Sciatic nerve (tissue), 2 donors: ENCODE measurements at places on chromosomes 7 and 10. TPM values are rescaled to one million over a fixed set of nuclear protein-coding genes. Genes with fewer than 3 reads are reported as not detected.

CXCL12 gene
- total RNA-seq = 394 TPM

ADAM22 gene
- 8.5 TPM for total RNA-seq

SORBS1 gene
- total RNA-seq = 593 TPM

ASB10 gene
- total RNA-seq = not detected

- no peak for DNase-seq
Observed at GRCh38 chr7:105408791-105409410, 20.2 kb upstream of the SRPK2 start.

- DNase-seq = no peak
Observed at GRCh38 chr10:132571650-132572544, 34.3 kb downstream of the INPP5A start.

DNA sequence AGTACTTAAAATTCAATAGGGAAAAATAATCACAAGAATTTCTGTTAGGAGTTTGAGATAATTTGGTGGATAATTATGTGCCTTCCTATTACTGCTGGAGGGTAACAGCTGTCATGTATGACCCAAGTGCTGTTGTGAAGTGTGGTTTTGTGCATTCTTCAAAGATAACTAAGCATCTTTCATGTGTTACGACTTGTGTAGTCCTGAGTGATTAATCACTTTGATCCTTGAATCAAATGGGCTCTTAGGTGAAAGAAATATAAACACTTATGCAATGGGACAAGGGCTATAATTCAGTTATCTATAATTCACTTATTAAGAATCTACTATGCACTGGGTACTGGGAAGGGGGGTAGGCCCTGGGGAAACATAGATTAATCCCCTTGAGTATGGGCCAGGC lies 89.0 kb downstream of the CH25H start:
- no peak for DNase-seq

- no peak for DNase-seq
Observed at GRCh38 chr10:11678074-11678793, 63.9 kb upstream of the ECHDC3 start.

DNA sequence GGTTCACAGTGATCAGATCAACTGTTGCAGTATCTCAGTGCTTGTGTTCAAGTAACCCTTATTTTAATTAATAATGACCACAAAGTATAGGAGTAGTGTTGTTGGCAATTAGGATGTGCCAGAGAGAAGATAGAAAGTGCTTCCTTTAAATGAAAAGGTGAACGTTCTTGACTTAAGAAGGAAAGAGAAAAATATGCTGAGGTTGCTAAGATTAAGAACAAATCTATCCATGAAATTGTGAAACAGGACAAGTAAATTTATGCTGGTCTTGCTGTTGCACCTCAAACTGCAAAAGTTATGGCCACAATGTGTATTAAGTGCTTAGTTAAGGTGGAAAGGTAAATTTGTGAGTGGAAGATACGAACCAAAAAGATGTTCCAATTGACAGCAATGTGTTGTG lies 139.5 kb downstream of the SDK1 start:
- DNase-seq = no peak

DNA sequence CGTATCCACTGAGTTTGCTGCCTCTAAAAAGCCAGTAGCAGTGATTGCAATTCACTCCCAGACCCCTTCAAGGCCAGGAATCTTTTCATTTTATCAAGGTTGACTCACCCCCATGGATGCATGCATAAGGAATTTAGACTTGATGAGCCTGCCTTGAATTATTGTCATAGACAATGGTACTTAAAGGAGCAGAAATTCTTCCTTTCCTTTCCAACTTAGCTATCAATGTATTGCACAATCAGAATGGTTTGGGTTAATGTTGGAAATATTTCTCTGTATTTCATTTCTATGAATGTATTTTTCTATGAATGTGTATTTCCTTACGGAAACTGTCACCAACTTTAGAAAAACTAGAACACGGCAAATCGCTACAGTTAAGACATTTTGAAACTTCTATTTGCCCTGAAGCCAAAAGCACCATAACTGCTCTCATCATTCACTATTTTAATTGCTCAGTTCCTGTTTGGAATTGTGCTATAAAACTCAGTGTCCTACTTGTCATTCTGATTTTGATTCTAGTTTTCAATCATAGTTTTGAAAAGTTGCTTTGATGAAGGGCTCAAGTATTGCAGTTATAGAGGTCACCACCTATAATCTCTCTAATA lies 355.7 kb upstream of the AKR1E2 start:
- no peak for DNase-seq

DNA sequence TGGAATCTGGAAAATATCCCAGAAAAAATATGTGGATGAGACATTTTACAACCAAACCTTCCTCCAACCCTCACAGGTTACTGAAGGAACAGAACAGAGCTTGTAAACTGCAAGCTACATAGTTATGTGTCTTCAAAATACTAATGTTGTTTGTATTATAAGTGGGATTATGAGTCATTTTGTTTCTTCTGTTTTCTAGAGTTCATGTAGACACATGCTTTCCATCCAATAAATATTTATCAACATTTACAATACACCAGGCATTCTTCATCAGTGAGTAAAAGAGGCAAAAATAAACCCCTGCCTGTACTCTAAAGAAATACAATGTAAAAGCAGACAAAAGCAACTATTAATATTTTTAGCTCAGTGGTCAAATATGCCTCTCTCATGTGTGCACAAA lies 38.0 kb upstream of the TES start:
- DNase-seq = no peak

DNA sequence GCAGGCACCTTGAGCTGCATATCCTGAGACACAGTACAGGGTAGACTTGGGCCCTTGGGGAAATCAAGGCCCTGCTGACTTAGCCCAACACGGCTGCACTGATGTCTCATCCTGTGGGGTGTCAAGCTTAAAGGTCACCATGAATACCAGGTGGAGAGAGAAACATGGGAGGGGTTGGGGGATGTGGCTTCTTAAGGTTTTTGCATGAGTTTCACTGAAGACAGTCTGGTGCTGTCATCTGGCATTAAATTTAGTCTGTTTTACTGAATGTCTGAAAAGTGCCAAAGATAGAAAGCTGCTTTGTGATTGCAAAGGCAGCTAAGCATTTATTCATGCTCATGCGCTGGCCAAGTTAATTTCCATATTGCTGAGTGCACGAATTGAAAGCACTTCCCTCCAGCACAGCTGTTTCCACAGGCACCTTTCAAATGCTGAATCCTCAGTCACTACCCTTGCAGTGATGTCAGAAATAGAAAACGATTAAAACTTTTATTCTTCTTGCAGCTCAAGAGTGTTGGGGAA lies 102.1 kb downstream of the OSBPL3 start:
- DNase-seq = no peak
